Activated CD8-positive, alpha-beta memory T cell treated with anti-CD3 and anti-CD28 coated beads for 48 hours (primary cell): ENCODE measurements at places on chromosomes 12 and 14.

GRCh38 chr12:115191342-115191741, 507.4 kb upstream of the TBX3 start:
- no peak for DNase-seq

- DNase-seq = no peak
These were observed 152.0 kb downstream of the NDUFA12 start for GRCh38 chr12:94851396-94852028.

DNA sequence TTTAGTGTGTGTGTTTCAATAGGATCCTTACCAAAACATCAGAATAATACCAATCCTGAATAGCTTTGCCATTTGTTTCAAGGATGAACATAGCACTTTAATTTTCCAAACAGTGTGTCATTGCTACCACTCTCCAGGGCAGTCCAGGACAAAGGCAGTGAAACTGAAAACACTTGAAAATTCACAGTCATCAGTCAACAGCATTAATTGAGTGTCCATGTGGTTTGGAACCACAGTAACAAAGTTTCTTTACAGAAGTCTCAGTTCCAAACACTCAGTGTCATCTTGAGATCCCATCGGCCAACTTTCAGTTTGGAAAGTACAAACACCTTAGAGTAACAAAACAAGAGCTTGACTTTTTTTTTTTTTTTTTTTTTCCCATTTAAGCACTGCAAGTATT, 228.4 kb upstream of the SOX5 start:
- DNase-seq = no peak

DNA sequence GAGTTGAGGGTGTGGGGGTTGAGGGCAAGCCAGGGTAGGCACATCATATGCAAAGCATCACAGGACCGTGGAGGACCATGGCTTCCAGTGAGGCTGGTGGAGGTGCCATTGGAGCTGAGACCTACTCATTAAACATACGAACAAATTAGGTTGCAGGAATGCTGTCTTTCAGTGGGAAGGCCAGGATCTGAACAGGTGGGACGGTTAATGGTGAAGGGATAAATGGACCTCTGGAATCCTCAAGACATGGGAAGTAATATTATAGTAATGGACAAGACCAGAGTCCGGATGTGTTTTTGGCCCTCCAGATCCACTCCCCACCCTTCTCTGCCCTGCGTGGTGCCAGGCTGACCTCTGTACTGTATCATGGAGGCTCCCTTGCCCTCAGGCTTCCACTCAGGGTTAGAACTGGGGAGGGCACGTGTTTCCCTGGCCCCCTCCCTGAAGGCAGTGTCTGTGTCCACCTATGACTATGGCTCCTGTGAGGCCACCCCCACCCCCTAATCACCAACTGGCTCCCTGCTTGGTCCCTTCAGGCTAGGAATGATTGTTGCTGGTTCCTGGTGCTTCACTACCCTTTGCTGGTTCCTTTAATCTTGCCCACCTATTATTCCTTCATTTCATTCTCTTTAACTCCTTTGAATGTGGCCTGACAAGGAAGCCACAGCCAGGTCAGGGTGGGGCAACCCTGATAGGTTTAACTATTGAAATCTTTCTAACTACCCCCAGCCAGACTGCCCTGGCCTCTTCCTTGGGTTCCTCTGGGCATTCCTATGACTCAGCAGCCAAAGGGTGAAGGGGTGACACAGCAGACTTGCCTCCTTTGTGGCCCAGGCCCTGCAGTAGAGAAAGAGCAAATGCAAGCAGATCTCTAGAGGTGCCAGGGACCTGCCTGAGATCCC, 10.7 kb downstream of the DHRS2 start:
- DNase-seq = no peak

- no peak for DNase-seq
These were observed 1.4 kb downstream of the NFYB start for GRCh38 chr12:104136577-104136976.

- DNase-seq = no peak
These were observed 40.4 kb upstream of the ETV6 start for GRCh38 chr12:11609045-11609444.

- no peak for DNase-seq
These were observed 9.7 kb upstream of the UBC start for GRCh38 chr12:124923905-124924734.

GRCh38 chr14:23910101-23910875, 43.3 kb upstream of the DHRS4 start:
- no peak for DNase-seq

GRCh38 chr14:91228112-91229004, 16.1 kb downstream of the GPR68 start:
- no peak for DNase-seq

DNA sequence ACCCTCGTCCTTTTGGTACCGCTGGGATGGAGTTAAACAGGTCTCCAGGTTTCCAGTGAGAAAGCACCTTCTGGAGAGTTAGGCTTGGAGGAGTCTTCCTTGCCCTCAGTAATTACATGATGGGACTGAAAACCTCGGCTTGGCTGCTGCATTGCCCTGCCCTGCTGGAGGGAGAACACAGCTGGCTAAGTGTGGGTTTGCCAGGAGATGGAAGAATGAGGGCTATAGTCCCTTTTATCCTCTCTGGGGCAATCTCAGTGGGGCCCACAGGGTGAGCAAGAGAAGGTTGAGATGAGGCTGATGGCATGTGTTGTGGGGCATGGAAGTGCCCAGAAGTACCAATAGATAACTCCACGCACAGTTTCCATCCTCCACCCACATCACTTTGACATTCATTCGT, 23.2 kb upstream of the MEG3 start:
- no peak for DNase-seq
